ENCODE measurements at places on chromosomes 3 and 15. TPM values are rescaled to one million over a fixed set of nuclear protein-coding genes. Genes with fewer than 3 reads are reported as not detected.

DNA sequence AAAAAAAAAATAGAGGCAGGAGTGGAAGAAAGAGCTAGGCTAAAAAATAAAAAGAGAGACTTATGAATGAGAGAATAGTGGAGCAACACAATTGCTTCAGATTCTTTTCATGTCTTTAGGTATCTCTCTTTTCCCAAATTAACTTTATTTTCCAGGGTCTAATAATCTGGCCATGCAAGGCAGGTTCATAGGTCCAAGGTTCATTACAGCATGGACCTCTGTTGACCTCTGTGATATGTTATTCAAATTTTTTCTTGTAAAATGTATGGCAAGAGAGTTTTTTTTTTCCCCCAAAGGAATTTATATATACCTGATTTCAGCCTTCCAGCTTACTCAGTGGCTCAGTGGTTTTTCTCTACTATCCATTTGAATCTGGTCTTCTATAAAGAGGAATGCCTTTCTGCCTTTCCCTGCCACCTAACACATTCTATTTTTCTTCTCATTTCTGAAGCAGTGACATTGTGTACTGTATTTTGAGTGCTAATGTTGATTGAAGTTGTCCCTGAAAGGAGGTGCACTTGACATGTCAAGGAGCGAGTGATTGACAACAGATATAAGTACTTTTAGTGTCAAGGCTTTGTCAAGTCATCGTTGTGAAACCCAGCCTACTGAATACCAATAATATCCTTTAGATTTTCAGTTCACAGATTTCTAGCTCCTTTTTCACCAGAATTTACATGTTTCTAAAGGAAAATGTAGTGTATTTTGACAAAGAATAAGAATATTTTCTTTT, 118.5 kb downstream of the MAP2K5 start:
- no peaks in the 10 kb centered on the region for H3K27me3 ChIP-seq
- H3K27ac ChIP-seq: no peak overlapping the region
- H3K4me1 ChIP-seq: peaks cover 2% of the 10 kb centered on the region

GRCh38 chr3:100263583-100263982, 2.8 kb downstream of the TBC1D23 start:
- H3K4me1 ChIP-seq: peaks cover 60% of the 10 kb centered on the region
- H3K27ac ChIP-seq: no peak overlapping the region
- no peak overlapping the region for H3K4me3 ChIP-seq
- no peaks in the 10 kb centered on the region for H3K27me3 ChIP-seq
- H3K36me3 ChIP-seq: no peaks in the 10 kb centered on the region

- no peak overlapping the region for H3K4me3 ChIP-seq
- no peaks in the 10 kb centered on the region for H3K27me3 ChIP-seq
- no peak for DNase-seq
- H3K27ac ChIP-seq: no peak overlapping the region
Measured at GRCh38 chr15:67758619-67759300, 66.5 kb upstream of the SKOR1 start.

DNA sequence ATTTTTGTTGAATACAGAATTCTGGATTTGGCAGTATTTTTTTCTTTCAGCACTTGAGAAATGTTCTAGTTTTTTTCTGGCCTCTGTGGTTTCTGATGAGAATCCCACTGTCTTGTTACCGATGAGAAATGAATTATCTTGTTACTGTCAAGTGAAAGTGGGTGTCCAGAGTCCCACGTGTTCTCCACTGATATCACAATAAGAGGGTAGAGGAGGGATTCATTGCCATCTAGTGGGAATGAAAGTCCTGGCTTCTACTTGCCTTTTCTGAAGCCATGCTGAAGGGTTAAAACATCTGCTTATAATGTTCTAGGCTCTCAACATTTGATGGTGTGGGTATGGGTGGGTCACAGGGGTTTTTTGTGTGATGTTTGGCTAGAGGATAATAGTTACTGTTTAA, 66.1 kb downstream of the SEC22A start:
- H3K27ac ChIP-seq: no peak overlapping the region
- DNase-seq: no peak
- H3K36me3 ChIP-seq: no peaks in the 10 kb centered on the region
- no peaks in the 10 kb centered on the region for H3K27me3 ChIP-seq
- no peaks in the 10 kb centered on the region for H3K4me1 ChIP-seq

- no peaks in the 10 kb centered on the region for H3K27me3 ChIP-seq
- H3K4me3 ChIP-seq: peak overlapping the region; percentile 92
- H3K36me3 ChIP-seq: peaks cover 26% of the 10 kb centered on the region
- no peak for DNase-seq
Measured at GRCh38 chr3:49020330-49021212, 1.4 kb upstream of the NDUFAF3 start.

- no peaks in the 10 kb centered on the region for H3K27me3 ChIP-seq
- no peak overlapping the region for H3K4me3 ChIP-seq
- no peaks in the 10 kb centered on the region for H3K36me3 ChIP-seq
- H3K4me1 ChIP-seq: peaks cover 22% of the 10 kb centered on the region
- H3K27ac ChIP-seq: no peak overlapping the region
- no peak for DNase-seq
Measured at GRCh38 chr3:58200846-58201355, 9.9 kb downstream of the DNASE1L3 start.

DNA sequence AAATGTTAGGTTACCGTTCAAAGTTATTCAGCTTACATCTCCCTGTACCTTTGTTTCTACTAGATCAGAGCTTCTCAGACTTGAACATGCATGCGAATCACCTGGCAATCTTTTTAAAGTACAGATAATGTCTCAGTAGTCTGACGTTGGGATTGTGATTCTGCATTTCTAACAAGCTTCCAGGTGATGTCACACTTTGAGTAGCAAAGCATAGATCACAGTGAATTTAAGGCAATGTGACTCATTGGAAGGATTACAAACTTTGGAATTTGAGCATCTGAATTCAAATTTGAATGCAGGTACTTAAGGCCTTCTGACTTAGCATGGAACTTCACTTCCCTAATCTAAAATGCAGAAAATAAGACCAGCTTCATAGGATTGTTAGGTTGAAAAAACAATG, 10.8 kb upstream of the ZMAT3 start:
- no peaks in the 10 kb centered on the region for H3K27me3 ChIP-seq
- no peak overlapping the region for H3K27ac ChIP-seq
- DNase-seq: no peak
- no peaks in the 10 kb centered on the region for H3K4me1 ChIP-seq
- H3K36me3 ChIP-seq: no peaks in the 10 kb centered on the region

DNA sequence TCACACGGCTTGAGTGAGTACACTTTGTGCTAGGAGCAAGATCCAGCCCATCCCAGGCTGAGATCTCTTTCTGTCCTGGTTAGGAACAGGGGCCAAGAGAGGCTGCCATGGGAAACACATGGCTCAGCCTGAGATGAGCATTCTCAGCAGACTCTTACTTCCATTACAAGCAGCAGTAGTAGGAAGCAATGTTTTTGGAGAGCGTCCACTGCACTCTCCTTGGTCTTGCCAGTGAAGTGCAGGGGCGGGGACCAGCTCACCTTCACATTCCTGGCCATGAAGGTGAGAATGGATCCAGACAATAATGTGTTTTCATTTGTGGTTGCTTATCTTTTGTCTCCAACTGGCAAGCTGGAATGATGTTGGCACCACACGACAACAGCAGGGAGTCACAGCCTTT, 24.7 kb downstream of the ZNF80 start:
- no peaks in the 10 kb centered on the region for H3K27me3 ChIP-seq
- no peaks in the 10 kb centered on the region for H3K36me3 ChIP-seq
- no peak overlapping the region for H3K27ac ChIP-seq

DNA sequence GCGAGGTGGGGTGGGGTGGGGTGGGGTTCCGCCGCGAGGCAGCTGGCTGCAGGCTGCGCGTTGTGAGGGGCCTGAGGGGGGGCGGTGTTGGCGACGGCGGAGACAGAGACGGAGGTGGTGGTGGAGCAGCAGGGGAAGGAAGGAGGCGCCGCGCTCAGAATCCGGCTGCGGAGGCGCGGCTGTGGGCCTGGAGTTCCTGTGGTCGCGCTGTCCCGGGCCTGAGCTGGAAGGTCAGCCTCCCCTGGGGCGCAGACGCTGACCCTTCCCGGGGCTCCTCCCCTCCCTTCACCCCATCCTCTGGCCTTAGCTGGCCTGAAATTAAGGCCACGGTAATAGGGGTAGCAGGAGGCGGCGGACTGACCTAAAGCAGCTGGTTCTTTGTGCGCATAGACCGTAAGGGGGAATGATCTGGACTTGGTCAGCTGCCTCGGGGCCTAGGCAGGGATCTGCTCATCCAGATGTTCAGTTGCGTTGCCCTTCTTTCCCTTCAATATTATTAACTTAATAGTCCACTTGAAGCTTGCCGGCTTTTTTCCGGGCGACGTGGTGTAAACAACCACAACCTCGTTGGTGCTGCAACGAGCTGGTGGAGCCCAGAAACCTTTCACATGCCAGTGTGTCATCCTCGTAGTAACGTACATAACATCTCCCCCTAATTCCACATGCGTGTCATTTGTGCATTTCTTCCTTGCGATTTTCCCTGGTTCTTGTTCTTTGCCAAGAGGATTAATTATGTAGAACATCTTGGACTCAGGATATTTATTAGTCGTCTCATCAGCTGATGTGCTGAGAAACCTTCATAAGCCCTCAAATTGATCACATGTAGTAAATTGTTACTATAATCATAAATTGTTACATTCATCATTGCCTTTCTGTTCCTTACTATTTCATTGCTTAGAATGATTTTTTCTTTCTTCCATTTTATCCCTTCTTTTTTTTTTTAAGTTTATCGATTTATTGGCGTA, 626 bp downstream of the SEC62 start:
- DNase-seq: no peak
- H3K27ac ChIP-seq: peak overlapping the region; percentile 78
- no peaks in the 10 kb centered on the region for H3K36me3 ChIP-seq
- H3K4me3 ChIP-seq: peak overlapping the region; percentile 84

DNA sequence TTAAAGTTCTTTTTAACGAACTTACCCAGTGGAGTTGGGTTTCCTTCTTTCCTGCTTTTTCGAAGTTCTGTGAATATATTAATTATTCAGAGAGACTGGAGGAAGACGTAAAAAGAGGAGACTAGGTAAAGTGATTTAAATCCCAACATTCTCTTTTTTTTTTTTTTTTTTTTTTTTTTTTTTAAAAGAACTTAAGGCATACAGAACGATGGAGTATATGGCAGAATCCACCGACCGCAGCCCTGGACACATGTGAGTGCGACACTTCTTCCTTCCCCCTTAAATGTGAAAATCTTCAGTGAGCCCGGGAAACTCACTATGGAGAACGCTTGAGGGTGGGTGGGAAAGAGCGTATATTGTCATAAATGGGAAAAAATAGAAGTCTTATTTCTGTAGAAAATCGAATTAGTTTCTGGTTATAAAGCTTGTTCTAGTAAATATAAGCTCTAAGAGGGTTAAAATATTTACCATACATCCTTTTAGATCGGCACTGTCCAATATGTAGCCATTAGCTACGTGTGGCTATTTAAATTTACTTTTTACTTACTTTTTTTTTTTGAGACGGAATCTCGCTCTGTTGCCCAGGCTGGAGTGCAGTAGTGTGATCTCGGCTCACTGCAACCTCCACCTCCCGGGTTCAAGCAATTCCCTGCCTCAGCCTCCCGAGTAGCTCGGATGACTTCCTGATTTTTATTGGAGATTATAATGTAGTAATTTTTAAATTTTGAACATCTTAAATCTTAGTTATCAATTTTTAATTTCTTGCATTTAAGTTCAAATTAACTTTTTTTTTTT, 892 bp downstream of the NMD3 start:
- peaks cover 39% of the 10 kb centered on the region for H3K4me1 ChIP-seq
- no peaks in the 10 kb centered on the region for H3K27me3 ChIP-seq
- DNase-seq: no peak
- H3K36me3 ChIP-seq: no peaks in the 10 kb centered on the region

DNA sequence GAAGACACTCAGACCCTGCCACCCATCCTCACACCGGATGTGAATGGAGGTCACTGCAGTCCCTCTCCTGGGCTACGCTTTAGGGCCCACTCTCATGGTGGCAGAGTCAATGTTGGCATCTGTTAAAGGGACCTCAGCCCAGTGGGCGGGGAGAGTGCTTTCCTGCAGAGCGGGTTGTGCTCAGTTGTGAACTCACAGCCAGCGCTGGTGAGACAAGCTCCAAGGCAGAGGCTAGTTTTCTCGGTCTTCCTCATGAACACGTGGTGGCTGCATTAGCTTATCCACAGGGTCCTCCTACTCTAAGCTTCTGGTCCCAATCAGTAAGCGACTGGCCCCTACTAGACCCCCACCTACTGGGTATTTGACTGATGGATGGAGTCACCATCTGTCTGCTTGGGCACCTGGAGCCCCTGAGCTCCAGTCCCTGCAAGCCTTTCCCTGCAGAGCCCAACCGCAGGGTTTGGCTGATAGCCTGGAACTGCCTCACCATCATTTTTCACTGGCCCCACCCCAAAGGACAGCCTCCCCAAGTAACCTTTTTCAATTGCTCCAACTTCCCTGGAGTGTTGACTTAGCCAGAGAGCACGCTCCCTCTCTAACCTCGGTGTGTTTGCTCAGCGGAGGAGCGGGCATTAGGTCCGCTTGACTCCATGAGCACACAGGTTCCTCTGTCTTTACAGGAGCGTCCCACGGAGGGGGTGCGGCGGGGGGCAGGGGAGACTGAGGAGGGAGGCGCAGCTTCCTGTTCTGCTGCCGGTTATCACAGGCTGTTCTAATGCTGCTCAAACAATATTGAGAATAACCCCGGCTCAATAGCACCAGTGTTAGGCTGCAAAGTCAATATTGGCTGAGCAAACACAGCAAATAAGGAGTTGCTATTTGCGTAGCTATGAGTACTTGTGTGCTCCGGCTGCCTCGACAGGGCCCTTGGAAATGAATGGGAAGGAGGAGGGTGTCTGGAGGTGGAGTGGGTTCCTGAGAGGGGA, 141.7 kb downstream of the RPLP1 start:
- H3K4me3 ChIP-seq: peak overlapping the region; percentile 58
- H3K27ac ChIP-seq: peak overlapping the region; percentile 88
- no peaks in the 10 kb centered on the region for H3K36me3 ChIP-seq
- H3K27me3 ChIP-seq: no peaks in the 10 kb centered on the region
- H3K4me1 ChIP-seq: peaks cover 17% of the 10 kb centered on the region

DNA sequence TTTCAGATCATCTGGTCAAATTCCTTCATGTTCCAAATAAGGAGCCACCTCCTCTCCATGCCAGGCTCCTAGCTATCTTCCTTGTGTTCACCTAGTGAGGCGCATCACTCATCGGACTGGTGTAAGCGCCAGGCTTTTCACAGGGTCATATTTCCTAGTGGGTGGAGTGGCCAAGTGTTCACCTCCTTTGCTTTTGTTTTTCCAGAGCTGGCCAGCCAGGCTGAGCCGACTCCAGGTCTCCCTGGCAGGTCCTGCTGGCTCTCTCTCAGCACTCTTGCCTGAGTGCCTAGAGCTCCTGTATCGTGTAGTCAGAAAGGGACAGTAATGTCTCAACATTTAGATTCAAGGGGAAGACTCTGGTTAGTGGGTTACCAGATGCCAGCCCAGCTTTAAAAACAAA, 31.0 kb downstream of the HEG1 start:
- H3K27ac ChIP-seq: peak overlapping the region; percentile 14
- H3K27me3 ChIP-seq: no peaks in the 10 kb centered on the region
- H3K36me3 ChIP-seq: peaks cover 38% of the 10 kb centered on the region
- peaks cover 23% of the 10 kb centered on the region for H3K4me1 ChIP-seq
- peak overlapping the region; percentile 32 for H3K4me3 ChIP-seq
- no peak for DNase-seq

GRCh38 chr15:68370768-68371151, 61.2 kb downstream of the ITGA11 start:
- no peak overlapping the region for H3K4me3 ChIP-seq
- peaks cover 3% of the 10 kb centered on the region for H3K36me3 ChIP-seq
- no peak for DNase-seq
- peak overlapping the region; percentile 73 for H3K27ac ChIP-seq
- H3K27me3 ChIP-seq: no peaks in the 10 kb centered on the region

GRCh38 chr15:87907676-87908446, 348.7 kb downstream of the NTRK3 start:
- H3K27ac ChIP-seq: no peak overlapping the region
- no peak overlapping the region for H3K4me3 ChIP-seq
- no peak for DNase-seq
- no peaks in the 10 kb centered on the region for H3K4me1 ChIP-seq

SLC28A2 gene
- not detected for total RNA-seq

LTF gene
- 3.0 TPM for total RNA-seq

IREB2 gene
- 35.6 TPM for total RNA-seq

PODXL2 gene
- total RNA-seq: 2.8 TPM

EFCC1 gene
- 1.4 TPM for total RNA-seq
